ENCODE measurements at places on chromosomes 7 and 10. TPM values are rescaled to one million over a fixed set of nuclear protein-coding genes. Genes with fewer than 3 reads are reported as not detected.
A peak's percentile ranks its signal among the peaks of the same experiment; 100 is the strongest.

Gene TRIL
- total RNA-seq, result 2.2 TPM

Gene ACTL6B
- total RNA-seq, result 1.2 TPM

Gene MMD2
- not detected for total RNA-seq

Gene GPER1
- 9.8 TPM for total RNA-seq

Gene TLX1
- 1.0 TPM for total RNA-seq

Gene IKZF1
- 14.9 TPM for total RNA-seq

Gene MYH16
- total RNA-seq, result not detected

Gene CALML3
- not detected for total RNA-seq

Gene SPDYE2
- not detected for total RNA-seq

Gene TRIM50
- total RNA-seq, result not detected

Gene PNLIP
- not detected for total RNA-seq

DNA sequence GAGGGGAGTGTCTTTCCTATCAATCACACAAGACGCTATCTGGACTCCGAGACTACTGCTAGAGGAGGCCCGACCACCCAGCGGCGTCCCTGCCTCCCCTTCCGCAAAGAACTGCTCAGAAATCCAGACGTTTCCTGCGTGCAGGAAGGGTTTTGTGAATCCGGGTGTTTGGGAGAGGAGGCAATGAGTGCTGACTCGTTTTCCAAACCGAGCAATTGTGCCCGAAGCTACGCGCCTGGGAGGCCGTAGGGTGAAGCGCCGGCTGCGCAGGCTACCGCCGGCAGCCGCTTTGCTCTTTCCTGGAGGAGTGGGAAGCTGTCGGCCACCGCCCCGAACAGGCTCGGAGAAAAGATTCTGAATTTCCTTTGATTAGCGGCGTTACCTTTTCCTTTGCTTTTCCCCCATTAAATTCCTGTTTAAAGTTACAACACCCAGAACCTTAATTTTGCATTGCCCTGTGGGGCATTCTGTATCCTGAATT, 5.3 kb downstream of the VAX1 start:
- no peak for DNase-seq

DNA sequence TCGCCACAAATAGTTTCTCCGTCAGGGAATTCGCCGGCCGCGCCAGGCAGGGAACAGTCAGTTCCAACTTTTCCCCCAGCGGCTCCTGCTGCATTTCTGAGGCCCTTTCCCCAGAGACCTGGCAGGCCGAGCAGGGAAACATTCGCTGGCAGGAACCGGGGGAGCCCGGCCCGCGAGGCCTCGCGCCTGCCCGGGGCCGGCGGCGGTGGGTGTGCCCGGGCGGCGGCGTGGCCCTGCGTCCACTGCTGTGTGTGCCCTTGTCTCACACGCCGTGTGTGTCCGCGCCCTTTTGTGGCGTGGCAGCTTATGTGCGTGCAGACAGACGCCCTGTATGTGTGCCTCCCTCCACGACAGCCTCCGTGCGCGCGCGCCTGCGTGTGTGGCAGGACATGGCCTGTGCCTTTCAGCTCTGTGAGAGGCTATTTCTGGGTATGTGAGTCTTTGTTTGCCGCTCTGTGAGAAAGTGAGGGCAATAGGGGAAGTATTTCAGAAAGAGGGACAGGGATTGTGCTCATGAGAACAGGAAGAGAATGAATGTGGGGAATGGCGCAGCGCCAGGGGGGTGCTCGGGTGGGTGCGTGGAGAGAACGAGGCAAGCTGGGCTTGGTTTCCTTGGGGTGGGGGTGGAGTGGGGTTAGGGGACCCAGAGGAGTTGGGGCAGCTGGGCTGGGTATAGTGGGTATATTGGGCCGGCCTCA, 689 bp upstream of the SMARCD3 start:
- peak; percentile 56 for DNase-seq

GRCh38 chr10:71831646-71832552, 19.2 kb downstream of the PSAP start:
- no peak for DNase-seq

GRCh38 chr7:139183878-139184338, 47.1 kb upstream of the UBN2 start:
- no peak for DNase-seq

GRCh38 chr10:92880917-92881316, 32.6 kb downstream of the EXOC6 start:
- DNase-seq, result no peak

DNA sequence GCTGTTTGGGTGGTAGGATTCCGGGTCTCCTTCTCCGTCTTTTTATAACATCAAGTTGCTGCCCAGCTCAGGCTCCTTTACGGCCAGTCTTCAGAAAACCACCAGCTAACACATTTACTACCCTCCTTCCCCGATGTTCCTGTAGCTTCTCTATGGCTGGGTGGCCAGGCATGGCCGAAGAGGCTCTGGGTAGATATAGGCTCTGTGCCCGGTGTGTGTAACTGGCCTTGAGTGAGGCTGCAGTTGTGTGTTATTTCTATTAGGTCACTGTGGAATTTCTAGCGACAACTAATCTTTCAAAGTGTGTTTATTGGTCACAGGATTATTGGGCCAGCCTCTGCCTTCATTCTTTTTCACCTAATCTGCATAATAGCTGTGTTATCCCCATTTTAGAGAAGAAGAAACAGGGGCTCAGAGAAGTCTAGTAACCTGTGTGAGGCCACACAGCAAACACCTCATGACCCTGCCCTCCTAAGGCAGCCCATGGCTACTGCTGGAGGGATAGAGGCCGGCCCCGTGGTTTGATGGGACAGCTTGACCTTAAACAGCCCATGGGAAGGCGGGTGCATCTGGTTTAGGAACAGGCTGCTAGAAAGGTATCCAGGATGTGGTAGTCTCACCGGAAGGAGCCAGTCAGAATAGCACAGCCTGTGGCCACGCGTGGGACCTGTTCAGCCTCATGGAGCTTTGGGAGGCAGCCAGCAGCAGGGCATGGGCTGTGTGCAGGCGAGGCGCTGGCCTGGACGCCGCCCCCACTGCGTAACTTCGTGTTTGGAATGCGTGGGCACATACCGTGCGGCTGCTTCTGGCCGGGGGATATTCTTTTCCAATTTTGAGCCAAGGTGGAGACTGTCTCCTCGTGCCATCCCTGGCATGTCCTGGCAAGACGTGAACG, 29.7 kb downstream of the HTRA1 start:
- DNase-seq, result no peak

- no peak for DNase-seq
These were observed 65.2 kb downstream of the HBP1 start for GRCh38 chr7:107233981-107234380.

GRCh38 chr10:92486637-92487036, 87.3 kb downstream of the IDE start:
- DNase-seq, result no peak

GRCh38 chr7:127803626-127804025, 151.6 kb downstream of the SND1 start:
- no peak for DNase-seq

DNA sequence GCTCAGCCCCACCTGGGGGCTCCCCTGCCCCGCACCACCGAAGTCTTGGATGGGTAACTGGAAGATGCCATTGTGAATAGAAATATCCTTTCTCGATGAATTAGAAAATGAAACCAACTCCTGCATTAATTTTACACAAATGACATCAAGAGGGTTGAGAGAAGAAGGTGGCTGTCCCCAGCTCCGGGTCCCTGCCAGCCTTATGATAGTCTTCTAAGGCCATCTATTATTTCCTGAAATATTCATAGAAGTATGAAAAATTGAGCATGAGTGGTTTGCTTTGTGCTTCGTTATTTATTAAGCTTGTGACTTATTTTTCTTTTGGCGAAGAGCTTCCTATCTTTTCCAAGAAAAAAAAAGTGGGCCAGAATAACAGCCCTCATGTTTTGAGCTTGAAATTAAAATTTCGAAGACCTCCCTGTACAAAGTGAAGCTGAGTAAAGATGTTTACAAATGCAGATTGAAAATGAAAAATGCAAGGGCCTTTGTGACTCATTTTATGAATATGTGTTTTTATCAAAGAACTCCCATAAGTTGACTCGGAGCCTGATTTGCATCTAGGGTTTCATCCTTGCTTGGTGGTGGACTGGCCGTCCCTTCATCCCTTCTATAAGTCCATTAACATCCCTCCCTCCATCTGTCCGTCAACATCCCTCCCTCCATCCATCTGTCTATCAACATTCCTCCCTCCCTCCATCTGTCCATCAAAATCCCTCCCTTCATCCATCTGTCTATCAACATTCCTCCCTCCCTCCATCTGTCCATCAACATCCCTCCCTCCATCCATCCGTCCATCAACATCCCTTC, 20.5 kb upstream of the CFAP46 start:
- DNase-seq, result no peak

DNA sequence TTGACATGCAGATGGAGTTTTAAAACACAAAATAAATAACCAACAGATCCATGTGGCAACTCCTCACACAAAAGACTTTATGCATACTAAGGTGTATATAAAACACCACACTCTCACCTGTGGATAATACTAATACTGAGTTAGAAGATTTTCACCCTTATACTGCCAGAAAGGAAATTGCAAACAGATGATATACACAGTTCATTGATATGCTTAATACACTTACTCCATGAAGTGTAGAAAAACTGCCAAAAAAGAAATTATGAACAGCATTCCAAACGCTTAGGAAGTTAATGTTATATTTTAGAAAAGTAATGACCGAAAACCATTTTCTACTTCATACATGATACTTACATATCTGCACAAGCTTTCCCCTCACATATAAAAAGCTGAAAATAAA, 17.6 kb upstream of the SNX13 start:
- no peak for DNase-seq

- DNase-seq, result no peak
These were observed 16.5 kb downstream of the KDM7A start for GRCh38 chr7:140160308-140160707.

- no peak for DNase-seq
These were observed 59.4 kb downstream of the SHH start for GRCh38 chr7:155752756-155753445.

DNA sequence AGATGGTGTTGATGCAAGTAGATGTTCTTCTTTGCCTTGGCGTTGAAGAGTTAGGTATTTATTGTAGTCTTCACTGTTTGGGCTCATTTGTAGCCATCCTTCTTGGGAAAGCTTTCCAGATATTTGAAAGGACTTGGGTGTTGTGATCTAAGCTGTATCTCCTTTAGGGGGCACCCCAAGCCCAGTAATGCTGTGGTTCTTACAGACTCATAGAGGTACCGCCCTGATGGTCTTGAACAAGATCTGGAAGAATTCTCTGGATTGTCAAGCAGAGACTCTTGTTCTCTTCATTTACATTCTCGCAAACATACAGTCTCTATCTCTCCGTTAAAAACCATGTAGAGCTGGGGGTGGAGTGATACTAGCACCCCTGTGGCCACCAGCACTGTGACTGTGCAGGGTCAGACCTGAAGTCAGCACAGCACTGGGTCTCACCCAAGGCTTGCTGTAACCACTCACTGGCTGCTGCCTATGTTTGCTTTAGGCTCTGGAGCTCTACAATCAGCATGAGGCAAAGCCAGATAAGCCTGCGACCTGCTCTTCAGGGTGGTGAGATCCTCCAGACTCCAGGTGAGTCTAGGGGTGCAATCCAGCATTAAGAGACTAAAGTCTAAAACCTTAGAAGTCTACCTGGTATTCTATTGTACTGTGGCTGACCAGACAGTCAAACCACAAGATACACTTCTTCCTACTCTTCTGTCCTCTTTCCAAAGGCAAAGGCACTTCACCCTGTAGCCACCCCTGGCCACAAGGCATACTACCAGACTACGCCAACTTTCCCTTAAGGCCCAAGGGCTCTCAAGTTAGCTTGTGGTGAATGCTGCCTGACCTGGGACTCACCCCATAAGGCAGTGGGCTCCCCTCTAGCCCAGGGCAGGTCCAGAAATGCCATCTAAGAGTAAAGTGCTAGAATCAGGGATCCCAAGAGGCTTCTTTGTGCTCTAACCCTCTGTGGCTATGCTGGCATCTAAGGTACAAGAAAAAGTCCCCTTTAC, 209.7 kb upstream of the TMEM196 start:
- DNase-seq, result peak; percentile 74

- no peak for DNase-seq
These were observed 44.2 kb upstream of the AQP1 start for GRCh38 chr7:30867483-30867882.

- no peak for DNase-seq
These were observed 57.8 kb downstream of the BAMBI start for GRCh38 chr10:28734938-28735759.

- no peak for DNase-seq
These were observed 14.0 kb downstream of the CYP3A7 start for GRCh38 chr7:99720800-99721595.

DNA sequence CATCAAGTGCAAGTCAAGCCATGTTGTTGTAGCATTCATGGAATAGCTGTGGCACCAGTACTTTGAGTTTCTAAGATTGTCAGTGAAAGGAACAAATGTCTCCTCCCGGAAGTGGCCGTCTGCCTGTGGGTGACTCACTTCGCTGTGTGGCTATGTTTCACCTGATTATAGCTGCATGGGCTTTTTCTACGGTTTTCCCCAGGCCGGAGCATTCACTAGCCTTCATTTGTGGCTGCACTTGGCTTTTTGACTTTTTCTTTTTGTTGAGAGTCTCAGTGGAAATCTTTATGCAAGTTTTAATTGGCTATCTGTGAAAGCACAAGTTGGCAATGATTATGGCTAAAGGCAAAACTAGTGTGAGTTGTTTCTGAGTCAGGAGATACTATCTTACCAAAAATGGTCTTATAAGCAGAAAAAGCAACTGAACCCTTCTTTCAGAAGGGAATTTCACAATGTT, 35.0 kb downstream of the SRI start:
- DNase-seq, result no peak

- DNase-seq, result no peak
These were observed 77.1 kb downstream of the ENO4 start for GRCh38 chr10:116926426-116926825.

DNA sequence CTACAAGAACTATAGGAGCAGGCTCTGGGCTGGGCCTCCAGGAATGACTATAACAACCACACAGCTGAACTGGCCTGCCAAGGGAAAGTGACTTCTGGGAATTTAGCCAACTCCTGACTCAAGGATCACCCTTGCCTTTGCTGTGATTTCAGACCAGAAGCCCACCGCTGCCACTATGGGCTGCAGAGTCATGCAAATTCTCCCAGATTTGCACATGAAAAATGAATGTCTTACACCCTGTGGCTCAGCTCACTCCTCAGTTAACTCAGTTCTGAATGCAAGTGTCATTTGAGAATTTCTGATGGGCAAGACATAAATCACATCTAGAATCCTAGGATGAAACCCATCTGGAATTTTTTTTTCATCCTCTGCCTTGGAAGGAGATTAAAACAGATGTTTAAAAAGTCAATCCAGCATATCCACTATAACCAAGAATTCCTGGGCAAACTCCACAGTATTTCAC, 186.5 kb upstream of the BET1 start:
- no peak for DNase-seq

DNA sequence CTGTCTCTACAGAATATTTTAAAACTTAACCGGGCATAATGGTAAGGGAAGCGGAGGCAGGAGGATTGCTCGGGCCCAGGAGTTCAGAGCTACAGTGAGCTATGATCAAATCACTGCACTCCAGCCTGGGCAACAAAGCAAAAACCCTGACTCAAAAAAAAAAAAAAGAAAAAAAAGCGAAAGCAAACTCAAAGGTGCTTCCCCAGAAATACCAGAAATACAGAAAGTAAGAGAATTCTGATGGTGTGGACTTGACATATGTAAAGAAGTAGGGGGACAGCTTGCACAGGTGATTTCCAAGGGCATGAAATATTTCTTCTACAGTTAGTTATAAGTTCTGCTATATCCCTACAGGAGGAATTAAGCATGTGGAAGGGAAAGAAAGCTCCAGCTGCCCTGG, 69.7 kb upstream of the APBB1IP start:
- no peak for DNase-seq

- DNase-seq, result no peak
These were observed 36.5 kb downstream of the GHRHR start for GRCh38 chr7:31000161-31000693.

Data from mucosa of descending colon (tissue), 3 donors.